ENCODE measurements at places on chromosomes 3 and 15.

- DNase-seq = no peak
These were observed 26.9 kb downstream of the RNF13 start for GRCh38 chr3:149839896-149840295.

DNA sequence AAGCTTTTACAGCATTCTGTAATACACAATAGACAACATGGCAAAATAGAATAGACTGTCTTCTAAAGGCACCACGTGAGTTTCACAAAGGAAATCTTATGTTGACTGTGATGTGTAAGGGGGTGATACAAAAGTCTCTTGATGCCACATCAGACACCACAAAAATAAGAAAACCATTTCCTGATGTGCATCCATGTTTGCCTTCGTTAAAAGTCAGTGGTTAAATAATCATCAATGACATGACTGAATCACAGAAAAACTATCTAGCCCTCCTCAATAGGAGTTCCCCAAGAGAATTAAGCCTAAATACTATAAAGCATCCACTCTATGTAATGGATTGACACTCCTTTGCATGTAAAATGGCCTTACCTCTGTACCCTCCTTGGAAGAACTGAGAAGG lies 198.6 kb upstream of the SLC2A2 start:
- DNase-seq = no peak

DNA sequence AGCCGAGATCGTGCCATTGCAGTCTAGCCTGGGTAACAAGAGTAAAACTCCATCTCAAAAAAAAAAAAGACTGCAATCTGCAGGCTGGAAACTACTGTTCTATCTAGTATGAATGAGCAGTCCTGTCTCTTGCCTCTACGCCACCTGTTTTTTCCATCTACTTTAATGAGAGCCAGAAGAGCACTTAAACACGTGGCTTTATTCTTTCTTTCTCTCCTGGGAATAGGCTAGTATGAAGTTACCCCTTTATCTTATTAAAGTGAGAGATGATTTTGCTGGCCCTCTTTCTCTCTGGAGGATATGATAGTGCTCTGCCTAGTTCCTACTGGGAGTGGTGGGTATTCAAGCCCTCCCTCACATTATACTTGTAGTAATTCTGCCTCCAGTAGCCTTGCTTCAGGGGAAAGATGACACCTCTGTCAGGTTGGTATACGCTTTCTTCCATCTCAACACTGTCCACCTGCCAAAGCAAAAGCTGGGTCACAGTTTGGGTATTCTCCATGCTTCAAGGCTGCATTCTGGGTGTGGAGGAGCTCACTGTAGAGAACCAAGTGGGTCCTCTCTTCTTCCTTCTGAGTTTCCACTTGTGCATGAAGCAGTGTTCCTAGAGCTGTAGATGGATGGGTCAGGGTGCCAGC lies 17.8 kb downstream of the MAPKBP1 start:
- DNase-seq = no peak

DNA sequence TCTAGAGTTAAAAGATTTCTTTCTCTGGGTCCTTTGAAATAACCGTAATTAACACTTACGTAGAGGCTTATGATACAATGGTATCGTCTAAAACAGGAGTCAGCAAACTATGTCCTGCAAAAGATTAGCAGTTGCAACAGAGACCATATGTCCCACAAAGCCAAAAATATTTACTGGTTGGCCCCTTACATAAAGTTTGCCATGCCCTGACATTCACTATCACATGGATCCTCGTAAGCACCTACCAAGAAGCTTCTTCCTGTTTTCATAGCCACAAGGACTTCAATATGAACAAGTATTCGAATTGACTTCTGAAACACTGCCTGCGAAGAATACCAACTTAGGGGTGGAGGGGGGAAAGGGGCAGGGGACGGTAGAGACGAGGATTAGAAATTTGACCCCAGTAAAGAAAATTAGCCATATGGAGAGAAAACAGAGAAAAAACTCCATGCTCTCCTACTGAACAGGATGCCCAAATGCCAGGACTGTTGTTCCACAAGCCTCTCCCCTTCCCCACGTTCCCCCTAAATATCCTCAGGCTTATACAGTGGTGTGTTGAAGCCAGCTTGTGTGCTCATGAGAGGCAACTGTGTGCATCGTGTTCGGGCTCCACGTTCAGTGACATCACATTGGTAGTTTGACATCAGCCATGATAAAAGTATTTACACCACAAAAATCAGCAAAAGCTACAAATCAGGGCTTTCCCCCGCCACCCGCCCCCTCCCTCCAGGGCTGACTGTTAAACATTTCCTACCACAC lies 144.1 kb upstream of the HES1 start:
- DNase-seq = no peak

DNA sequence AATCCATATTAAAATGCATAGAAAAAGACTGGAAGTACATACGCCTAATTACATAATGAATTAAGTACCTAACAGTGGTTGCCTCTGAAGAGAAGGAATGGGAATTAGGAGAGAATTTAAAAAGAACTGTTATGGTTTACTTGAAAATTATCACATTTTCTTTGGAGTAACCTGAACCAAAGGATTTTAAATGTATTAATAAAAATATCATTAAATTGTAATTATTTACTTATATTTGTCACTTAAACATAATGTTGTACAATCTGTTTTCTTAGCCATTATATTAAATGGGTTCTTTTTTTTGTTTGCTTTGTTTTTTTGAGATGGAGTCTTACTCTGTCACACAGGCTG lies 114.2 kb upstream of the SLC7A14 start:
- DNase-seq = no peak

DNA sequence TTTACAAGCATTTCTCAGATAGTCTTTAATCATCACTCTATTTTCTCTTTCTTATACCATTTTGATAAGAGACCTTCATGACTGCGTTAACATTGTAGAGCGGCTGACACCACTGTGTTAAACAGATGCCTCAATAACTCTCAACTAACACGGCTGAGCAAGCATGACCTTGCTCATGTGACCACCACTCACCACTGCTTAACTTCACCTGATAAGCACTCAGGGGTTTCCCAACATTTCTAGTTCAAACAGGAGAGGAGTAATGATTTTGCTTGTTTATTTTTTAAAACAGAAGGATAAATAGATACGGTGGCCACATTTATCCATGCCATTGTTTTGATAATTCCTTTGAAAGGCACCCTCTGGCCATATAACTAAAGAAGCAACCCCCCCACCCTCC lies 37.7 kb upstream of the TMEM45A start:
- DNase-seq = no peak

DNA sequence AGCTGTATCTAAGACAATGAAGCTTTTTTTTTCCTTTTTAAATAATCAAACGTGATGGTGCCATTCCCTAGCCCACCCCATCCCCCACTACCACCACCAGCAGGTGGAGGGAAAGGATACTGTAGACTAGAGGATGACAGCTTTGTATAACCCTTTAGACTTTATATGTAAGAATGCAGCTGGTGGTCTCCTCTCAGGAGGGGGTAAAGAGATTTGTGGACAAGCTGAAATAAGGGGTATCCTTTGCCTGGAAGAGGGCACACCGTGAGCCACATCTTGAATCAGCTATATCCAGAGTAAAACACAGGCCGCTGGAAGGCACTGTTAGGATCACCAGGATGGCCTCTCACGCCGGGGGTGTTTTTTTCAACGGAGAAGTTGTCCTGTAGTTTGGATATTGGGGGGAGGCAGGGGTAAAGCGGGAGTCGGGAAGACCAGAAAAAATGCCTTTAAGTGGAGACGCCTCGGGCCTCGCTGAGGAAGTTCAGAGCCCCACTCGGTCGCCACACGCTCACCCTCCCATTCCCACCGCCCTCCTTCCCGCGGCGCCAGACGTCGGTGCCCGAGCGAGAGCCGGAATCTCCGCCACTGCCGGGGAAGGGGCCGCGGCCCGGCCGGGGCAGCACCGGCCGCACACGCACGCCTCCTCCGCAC lies 986 bp downstream of the KPNA4 start:
- no peak for DNase-seq

DNA sequence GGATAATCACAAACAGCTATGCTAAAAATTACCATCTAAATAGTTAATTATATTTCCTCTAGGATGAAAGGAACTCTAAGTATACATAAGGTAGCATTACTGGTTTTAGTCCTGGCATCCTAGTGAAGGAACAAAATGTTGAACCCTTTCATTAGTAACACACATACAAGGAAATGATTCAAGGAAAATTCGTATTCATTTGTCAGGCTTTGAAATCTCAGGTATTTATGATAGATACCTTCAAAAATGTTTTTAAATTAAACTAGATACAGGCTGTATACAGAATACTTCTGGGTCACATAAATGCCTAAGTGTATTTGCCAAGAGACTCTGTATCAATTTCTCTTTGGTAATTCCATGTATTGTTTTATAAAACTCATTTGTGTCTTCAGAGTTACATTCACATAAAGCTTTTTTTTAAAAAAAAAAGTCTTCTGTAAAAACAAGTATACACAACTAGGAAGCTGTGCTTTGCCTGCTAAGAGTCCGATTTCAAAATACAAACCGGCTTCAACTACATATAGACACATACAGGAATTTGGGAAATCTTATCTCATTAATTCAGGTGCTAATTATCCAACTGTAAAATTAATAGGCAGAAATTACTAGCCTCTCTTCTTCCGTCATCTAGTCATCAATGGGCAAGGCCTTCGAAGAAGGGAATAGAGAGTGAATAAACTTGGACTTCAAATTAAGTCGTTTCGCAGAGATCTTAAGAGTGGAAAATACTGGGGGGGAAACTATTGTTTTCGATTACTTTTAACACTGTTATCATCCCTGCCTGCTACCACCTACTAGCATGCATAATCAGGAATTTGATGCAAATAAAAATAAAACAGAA lies 1.3 kb downstream of the SECISBP2L start:
- DNase-seq = no peak

GRCh38 chr15:101294731-101295606 lies at the start of gene SNRPA1:
TSS of gene SNRPA1 (minus strand) at chr15:101295248. CDS start at chr15:101295178, 70 bp downstream.
- peak; percentile 96 for DNase-seq

DNA sequence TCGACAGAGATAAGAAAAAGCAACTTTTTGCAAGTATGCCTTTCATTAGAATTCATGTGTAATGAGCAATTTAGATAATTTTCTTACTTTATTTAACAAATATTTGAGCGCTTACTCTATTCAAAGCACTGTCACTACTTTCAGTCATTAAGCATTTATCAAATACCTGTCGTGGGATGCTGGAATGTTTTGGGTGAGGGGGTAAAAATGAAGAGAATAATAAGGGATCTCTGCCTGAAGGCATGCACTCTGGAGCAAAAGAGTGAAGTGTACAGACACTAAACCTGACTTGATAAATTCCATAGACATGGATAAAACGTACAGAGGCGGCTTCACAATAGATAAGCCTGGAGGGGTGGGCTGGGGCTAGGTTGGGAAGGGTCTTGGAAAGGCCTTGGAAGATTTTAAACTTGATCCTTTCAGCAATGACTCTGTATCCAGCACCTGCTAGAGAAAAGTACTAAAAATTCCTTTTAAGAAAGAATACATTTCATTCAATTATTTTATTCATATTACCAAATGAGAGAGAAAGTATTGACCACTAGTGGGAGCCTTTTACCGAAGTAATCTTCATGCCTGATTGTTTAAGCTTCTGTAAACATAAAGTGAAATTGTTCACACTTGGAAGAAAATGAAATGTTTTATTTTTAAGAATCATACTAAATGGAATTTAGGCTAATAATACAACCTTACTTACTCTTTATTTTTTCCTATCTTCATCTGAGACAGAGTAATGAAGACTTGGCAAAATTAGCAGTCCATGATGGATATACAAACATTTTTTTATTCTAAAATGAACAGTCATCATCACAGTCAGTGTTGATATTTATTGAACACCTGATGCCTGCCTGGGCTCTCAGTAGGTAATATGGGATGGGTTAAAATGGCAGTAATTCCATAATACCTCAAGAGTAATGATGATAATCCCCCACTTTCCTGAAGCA lies 113.2 kb downstream of the PPP2R3A start:
- DNase-seq = peak; percentile 5

- no peak for DNase-seq
These were observed 41.0 kb downstream of the BHLHE40 start for GRCh38 chr3:5020242-5020722.

DNA sequence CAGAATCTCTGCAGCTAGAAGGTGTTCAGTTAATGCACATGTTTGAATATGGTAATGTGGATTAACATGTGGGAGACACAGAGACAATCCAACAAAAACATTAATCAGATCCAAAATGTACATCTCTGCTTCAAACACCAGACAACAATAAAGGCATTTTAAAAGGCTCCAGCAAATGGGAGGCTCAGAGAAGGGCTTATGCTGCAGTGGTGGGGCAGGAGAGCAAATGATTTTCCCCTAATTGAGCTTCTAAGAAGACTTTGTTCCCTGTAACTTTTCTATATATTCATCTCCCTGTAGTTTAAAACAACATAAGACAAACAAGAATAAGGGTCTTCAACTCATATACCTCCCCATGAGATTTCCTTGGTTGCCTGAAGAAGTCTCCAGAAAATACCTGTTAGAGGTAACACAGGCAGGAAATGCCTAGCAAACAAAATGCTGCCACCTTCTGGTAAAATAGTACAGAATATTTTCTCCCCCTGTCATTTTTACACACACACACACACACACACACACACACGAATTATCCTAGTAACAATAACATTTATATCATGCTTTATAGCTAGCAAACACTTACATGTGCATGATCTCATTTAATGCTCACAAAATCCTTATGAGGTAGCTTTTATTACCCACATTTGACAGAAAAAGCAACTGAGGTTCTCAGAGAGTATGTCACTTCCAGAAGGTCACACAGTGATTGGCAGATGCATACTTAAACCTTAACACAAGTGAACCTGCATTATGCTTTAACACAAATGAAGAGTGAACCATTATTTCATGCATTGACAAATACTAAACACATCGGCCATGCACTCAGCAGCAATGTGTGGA lies 123.4 kb upstream of the MB21D2 start:
- peak; percentile 26 for DNase-seq

- DNase-seq = no peak
These were observed 194.6 kb downstream of the THRB start for GRCh38 chr3:24299806-24300626.

DNA sequence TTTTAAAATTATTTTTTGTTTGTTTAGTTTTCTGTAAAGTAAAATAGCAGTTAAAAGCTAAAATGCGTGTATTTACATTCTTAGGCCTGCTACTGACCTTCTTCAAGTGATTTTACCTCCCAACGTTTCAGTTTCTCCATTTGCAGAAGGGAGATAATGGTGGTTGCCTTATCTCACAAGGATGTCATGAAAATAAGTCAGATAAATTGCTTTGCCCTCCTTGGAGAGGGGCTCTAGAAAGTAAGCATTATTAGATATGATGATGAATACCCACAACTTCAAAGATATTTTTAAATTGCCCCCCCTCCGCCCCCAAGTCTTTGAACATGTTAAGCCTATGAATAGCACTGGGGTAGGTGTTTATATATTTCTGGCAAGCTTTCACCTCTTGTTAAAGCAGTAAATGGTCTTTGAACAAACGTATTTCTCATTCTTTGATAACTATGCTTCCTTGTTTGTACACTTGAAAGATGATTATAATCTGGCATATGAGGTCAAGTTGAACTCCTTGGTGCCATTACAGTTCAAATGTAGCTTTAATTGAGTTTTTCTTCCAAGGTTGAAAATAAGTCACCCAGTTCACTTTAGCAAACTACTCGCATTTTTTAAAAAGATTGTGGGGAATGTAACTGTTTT lies 6.4 kb downstream of the TERC start:
- no peak for DNase-seq

- no peak for DNase-seq
These were observed 152.9 kb downstream of the TPRG1 start for GRCh38 chr3:189324538-189325138.

- no peak for DNase-seq
These were observed 12.3 kb downstream of the TCF12 start for GRCh38 chr15:56930669-56931313.

Measured in frontal cortex (tissue), 4 donors.